ENCODE measurements at places on chromosomes 4 and X.
A peak's percentile ranks its signal among the peaks of the same experiment; 100 is the strongest.

DNA sequence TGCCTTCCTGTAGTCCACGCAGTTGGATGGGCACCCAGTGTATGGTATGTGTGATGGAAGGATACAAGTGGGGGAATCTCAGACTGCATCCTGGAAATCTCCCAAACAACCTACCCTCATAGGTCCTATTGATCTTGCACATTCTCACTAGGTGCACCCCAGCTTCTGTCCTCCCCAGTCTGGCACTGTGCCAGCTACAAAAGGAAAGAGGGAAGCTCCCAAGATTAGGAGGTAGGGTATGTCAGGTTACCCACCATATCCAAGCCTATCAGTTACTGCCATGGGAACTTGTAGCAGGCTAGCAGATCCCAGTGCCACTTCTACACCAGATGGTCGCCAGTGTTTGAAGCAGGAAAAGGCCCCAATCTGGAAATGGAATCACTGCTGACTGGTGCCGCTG, 11.6 kb downstream of the TBX22 start:
- DNase-seq = no peak

DNA sequence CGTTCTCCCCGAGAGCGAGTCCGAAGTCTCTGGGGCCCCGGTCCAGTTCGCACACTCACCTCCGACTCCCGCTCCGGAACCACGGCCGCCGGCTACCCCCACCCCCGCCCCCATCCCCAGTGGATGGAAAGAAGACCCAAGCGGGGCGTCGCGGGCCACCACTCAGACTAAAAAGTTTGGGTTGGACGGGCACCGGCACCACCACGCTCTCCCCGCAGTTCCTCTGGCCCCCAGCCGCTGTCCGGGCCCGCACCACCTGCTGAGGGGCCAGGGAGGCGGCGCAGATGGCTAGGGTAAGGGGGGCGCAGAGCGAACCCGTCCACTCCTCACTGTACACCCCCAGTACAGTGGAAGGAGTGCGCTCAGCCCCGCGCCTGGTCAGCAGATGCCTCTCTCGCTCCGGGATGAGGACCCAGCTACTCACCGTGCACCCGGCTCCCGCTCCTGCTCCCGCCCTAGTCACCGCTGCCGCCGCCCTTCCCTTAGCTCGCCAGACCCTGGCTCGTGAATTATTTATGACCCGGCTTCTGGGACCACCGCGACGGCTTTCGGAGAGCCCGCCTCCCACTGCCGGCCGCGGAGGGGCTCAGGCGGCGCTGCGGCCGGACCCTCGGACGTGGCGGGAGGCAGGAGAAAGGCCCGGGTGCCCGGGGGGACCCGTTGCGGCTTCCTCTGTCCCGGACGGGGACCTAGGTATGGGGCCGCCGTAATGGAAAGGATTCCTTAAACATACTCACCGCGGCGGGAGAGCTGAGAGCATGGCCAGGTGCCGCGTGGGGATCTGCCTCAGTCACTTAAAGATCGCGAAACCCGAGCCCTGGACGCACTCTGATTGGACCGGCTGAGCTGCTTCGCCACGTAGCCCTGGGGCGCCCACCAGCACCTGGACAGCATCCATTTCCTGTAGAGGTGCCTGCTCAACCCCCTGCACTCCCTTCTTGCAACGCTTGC, at the start of gene PROM1:
TSS of gene PROM1 (minus strand) at position 783 of the 951 bp plus-strand sequence. CDS start 8,117 bp downstream, outside the sequence.
- no peak for DNase-seq

GRCh38 chrX:12494400-12495138, 296.6 kb upstream of the PRPS2 start:
- DNase-seq = no peak

- DNase-seq = peak; percentile 51
Observed at GRCh38 chrX:17007134-17007768, 60.8 kb downstream of the REPS2 start.

GRCh38 chrX:630007-630611, 482 bp upstream of the SHOX start:
- no peak for DNase-seq
